Activated CD8-positive, alpha-beta memory T cell treated with anti-CD3 and anti-CD28 coated beads for 24 hours (primary cell): ENCODE measurements at places on chromosomes 16 and 17.

DNA sequence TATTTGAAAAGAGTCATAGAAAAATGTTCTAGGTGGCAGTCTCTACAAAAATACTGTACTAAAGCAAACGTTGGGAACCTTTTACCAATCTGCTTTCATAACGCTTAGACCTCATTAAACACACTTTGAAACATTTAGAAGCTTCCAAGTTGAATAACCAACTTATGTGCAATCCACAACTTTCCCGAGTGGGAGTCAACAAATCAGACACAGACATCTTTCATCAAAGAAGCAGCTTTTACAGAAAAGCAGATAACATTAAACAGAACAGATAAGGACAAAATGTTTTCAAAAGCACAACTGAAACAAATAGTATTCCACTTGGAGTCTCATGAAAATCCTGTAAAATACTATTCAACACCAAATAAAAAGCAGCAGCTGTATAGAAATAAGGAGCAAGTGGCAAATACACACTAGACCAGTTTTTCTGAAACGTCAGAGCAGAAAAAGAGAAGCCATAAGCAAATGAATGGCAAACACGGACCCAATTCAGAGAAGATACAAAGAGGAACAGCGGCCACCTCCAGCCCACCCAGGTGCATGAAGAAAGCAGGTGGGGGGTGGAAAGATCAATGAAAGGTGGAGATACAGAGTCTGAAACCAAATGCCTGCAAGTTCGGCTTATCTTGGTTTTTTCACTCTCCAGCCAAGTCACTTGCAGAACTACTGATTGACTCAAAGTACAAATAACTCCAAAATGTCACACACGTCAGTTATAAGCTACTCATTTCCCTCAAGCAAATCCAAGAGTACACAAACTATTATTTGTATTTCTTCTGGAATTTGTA lies 18.4 kb upstream of the FBF1 start:
- no peak for DNase-seq

DNA sequence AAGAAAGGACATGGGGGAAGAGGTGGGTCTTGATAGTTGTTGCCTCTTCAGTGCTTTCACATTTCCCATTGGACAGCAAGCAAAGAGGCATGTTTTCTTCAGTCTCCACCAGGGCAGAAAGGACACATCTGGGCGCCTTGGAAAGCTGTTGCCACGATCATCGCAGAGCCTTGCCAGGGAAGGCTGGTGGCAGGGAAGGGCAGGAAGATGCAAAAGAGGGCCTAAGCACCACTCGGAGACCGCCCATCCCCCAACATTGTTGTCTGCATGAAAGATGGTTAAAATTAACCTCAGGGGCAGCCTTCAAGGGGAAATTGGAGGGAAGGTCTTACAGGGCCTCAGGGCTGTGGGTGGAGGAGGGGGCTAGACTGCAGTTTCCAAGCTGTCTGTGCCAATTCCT lies 114.2 kb downstream of the SOX9 start:
- DNase-seq, result no peak

GRCh38 chr17:26773189-26774188 lies 520.4 kb upstream of the WSB1 start:
- no peak for DNase-seq

DNA sequence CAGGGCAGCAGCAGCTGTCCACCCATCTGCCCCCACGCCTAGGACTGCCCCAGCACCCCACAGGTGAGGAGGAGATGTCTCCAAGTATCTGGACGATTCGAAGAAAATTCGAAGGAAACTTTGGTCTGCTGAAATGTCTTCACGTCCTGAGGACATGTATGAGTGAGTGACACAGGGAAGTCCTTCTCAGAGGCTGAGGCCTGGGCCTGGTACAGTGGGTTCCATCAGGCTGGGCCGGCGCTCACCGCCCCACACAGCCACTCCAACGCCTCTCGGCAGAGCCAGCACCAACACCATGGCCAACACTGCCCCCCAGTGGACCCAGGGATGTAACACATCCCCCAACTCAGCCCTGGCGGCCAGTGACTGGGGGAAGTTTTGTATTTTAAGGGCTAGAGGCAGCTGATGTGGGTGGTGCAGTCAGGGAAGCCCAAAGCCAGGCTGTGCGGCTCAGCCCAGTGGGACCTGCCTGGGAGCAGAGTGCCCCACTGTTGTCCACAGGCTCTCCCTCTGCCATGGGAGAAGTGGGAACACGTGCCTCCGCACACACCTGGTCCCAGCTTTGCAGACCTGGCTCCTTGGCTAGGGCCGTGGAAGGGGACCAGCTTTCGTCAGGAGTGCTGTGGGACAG lies 55.8 kb upstream of the FASN start:
- DNase-seq, result peak; percentile 92

GRCh38 chr16:78789561-78789960 lies 690.1 kb downstream of the WWOX start:
- DNase-seq, result no peak

GRCh38 chr16:59164461-59164860 lies 430.3 kb upstream of the GOT2 start:
- DNase-seq, result no peak

GRCh38 chr17:57312242-57312641 lies 55.9 kb downstream of the MSI2 start:
- no peak for DNase-seq

DNA sequence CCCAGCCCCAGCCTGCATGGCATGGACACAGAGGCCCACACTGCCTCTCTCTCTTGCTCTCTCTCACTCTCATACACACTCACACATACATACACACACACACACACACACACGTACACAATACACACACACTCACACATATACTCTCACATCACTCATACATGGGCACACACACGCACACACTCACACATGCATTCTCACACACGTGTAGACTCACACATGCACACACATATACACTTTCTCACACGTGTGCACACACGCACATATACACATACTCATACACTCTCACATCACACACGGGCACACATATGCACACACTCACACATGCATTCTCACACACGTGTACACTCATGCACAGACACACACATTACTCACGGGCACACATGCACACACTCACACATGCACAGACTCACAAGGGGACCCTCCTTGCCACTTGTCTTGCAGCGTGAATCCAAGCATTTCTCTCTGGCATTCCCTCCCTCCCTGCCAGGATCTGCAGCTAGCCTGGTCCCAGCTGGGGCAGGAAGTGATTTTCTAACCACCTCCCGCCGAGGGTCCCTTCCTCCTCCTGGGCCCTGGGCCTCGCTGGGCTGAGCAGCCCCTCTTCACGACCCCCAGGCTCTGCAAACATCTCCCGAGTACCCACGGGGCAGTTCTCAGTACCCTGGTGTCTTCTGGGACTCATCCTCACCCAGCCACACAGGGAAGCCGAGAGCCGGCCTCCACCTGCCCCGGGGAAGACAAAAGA lies 37.5 kb downstream of the IL21R start:
- DNase-seq, result peak; percentile 52

DNA sequence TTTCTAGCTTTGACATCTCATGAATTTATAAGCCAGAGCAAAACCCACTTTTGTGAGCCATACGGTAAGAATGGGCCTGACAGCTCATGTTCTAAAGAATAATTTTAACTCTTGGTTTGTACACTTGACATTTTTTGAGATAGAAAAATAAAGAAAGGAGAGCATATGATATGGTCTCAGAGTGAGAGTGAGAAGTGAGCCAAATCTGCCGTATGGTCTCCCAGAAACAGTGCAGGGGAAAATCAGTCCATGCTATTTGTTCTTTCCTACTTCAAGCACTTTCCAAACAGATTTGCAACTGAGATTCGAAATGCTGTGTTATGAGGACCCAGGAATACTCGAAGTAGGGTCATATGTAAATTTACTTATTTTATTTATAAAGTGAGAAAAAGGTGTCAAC lies 20.9 kb downstream of the SMIM36 start:
- DNase-seq, result no peak

- no peak for DNase-seq
Observed at GRCh38 chr16:2206420-2206779, 1.1 kb downstream of the MLST8 start.

DNA sequence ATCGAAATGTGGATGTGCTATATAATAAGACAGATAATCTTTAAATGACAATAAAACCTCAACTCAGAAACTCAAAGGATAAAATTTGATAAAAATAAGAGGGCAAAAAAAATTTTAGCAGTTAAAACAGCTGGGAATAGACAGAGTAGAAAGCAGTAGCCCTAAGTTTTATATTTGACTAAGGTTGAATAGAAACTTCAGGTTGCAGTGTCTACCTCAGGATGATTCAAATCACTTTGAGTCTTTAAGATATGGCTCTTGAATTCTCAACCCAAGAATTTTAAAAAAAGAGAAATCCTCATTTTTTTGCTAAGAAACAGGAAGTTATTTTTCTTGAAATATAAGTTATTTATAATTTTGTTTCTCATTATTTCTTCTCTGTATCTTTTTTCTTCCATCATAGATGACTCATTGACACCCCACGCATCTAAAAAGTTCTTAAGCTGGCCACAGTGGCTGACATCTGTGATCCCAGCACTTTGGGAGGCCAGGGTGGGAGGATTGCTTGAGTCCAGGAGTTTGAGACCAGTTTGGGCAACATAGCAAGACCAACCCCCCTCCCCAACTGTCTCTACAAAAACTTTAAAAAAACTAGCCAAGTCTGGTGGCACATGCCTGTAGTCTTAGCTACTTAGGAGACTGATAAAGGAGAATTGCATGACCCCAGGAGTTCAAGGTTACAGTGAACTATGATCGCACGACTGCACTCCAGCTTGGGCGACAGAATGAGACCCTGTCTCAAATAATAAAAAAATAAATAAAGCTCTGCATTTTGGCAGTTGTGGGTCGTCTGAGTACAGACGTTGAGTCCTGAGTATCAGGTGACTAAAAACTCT lies 23.9 kb downstream of the NFAT5 start:
- no peak for DNase-seq

DNA sequence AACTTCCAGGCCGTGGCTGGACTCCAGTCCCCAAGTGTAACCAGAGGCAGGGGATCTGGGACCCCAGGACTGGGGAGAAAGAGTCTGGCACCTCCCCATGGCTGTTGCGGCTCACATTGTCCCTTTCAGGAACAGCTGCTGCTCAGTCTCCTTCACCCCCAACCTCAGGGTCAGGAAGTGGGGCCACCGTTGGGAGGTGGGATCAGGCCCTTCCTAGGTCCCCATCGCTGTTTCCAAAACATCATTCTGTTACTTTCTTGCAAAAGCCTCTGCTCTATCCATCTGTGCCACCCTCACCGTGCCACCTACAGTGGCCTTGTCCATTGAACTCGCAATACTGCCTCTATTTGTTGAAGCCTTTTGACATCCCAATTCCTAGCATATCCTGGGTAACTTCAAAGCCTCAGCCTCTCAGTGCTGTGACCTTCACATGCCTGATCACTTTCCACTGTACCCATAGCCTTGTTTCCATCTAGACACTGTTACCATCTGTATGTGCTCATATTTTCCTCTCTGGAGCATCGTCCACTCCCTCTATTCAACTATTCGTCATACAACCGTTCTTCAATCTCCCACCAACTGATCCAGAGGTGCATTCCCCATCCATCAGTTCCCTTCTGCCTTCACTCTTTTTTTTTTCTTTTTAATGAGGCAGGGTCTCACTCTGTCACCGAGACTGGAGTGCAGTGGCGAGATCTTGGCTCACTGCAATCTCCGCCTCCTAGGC lies 15.0 kb upstream of the SRCIN1 start:
- no peak for DNase-seq

DNA sequence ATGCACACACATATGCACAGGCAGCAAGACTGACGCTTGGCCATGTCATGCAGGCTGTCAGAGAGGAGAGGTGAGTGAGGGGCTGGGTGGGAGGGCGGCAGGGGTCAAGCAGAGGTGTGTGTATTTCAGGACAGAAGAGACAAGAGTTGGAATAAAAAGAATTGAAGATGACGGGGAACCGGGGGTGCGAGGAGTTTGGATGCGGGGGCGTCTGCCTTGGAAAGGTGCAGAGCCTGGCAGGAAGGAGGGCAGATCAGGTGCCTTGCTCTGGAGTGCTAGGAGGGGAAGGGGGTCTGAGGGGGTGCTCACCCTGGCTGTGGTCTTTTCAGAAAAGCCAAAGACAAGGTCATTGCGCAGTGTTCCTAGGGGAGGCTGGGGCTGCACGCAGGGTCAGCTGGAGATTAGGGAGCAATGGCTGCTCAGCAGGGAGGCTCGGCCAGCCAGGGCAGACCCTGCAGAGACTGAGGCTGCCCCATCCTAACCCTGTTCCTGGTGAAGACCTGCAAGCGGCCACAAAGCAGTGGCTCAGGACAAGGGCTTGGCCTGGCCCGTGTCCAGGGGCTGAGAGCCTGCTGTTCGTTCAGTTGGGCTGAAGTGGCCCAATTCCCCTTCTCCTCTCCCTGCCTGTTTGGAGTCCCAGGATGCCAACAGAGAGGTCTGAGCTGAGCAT lies 23.7 kb upstream of the CBX4 start:
- no peak for DNase-seq

GRCh38 chr16:52316241-52316640 lies 230.7 kb downstream of the TOX3 start:
- DNase-seq, result no peak
